ENCODE measurements at places on chromosomes 7 and 10. TPM values are rescaled to one million over a fixed set of nuclear protein-coding genes. Genes with fewer than 3 reads are reported as not detected.

GNG11 gene
- total RNA-seq: not detected

CCDC172 gene
- total RNA-seq: not detected

SCART1 gene
- 5.0 TPM for total RNA-seq

IFIT1B gene
- total RNA-seq: 0.14 TPM

OTUD1 gene
- total RNA-seq: 94.5 TPM

ADO gene
- 14.3 TPM for total RNA-seq

ADIRF gene
- not detected for total RNA-seq

CFAP70 gene
- total RNA-seq: 2.6 TPM

CPEB3 gene
- 1.2 TPM for total RNA-seq

CREB5 gene
- 0.19 TPM for total RNA-seq

IGFBP3 gene
- total RNA-seq: 8.0 TPM

GPR26 gene
- total RNA-seq: not detected

SLC18A3 gene
- not detected for total RNA-seq

TRIM73 gene
- total RNA-seq: 22.3 TPM

RBM33 gene
- 184 TPM for total RNA-seq

RPEL1 gene
- total RNA-seq: not detected

IDE gene
- total RNA-seq: 15.2 TPM

FLNC gene
- total RNA-seq: 0.08 TPM

SYT15 gene
- total RNA-seq: 0.77 TPM

PLPP4 gene
- not detected for total RNA-seq

CSGALNACT2 gene
- 59.4 TPM for total RNA-seq

LRIT1 gene
- not detected for total RNA-seq

NAT16 gene
- total RNA-seq: not detected

PRKCQ gene
- 43.4 TPM for total RNA-seq

C10orf105 gene
- 0.25 TPM for total RNA-seq

MAD1L1 gene
- 160 TPM for total RNA-seq

GALNT17 gene
- total RNA-seq: not detected

NKX2-3 gene
- total RNA-seq: not detected

SPAM1 gene
- total RNA-seq: not detected

SLC29A3 gene
- 2.3 TPM for total RNA-seq

ABI1 gene
- 83.6 TPM for total RNA-seq

SLC26A3 gene
- total RNA-seq: not detected

DNAJC2 gene
- 77.4 TPM for total RNA-seq

FAM241B gene
- total RNA-seq: 14.1 TPM

TMEM196 gene
- not detected for total RNA-seq

C7orf57 gene
- not detected for total RNA-seq

WASL gene
- total RNA-seq: 9.3 TPM

EZH2 gene
- 17.6 TPM for total RNA-seq

TCF7L2 gene
- 4.2 TPM for total RNA-seq

NANOS1 gene
- total RNA-seq: 0.08 TPM

PPP1R9A gene
- not detected for total RNA-seq

IFIT2 gene
- 38.9 TPM for total RNA-seq

COX19 gene
- total RNA-seq: 47.7 TPM

C10orf53 gene
- not detected for total RNA-seq

ZC3HAV1L gene
- 0.44 TPM for total RNA-seq

TWIST1 gene
- total RNA-seq: not detected

RBM20 gene
- total RNA-seq: 1.1 TPM

NPFFR1 gene
- total RNA-seq: 0.03 TPM

CYP26C1 gene
- 0.14 TPM for total RNA-seq

LLCFC1 gene
- total RNA-seq: not detected

LRRC4 gene
- total RNA-seq: 1.1 TPM

ANK3 gene
- total RNA-seq: 61.9 TPM

SPDYE1 gene
- total RNA-seq: not detected

ADCYAP1R1 gene
- total RNA-seq: not detected

PRXL2A gene
- 3.9 TPM for total RNA-seq
